ENCODE measurements at places on chromosomes 12 and 14.

DNA sequence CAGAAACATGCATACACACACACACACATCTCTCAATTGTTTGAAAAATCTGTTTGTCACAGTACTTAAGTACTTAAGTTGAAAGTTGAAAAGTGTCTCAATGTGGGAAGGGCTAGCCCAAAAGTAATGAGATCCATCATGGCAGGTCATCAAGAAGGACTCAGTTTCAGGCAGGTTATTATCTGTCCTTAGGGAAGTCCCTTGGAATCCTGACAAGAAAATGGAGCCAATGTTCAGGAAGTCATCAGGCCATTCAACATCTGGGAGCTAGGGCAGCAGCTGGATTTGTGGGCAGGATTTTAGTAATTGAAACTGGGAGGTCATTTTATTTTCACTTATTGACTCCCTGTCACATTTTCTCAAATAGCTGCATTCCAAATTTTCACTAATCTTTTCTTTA, 56.0 kb downstream of the MSRB3 start:
- no peak for DNase-seq

- DNase-seq, result peak; percentile 46
These were observed 971.7 kb downstream of the FSCB start for GRCh38 chr14:43535231-43535838.

- DNase-seq, result no peak
These were observed 177.5 kb upstream of the TMTC1 start for GRCh38 chr12:29961231-29961630.

GRCh38 chr14:81005540-81006228, 50.3 kb downstream of the TSHR start:
- DNase-seq, result no peak

- no peak for DNase-seq
These were observed 56.9 kb downstream of the SCAF11 start for GRCh38 chr12:45933504-45933903.

GRCh38 chr12:99766408-99766807, 118.9 kb downstream of the GARIN6 start:
- DNase-seq, result no peak

DNA sequence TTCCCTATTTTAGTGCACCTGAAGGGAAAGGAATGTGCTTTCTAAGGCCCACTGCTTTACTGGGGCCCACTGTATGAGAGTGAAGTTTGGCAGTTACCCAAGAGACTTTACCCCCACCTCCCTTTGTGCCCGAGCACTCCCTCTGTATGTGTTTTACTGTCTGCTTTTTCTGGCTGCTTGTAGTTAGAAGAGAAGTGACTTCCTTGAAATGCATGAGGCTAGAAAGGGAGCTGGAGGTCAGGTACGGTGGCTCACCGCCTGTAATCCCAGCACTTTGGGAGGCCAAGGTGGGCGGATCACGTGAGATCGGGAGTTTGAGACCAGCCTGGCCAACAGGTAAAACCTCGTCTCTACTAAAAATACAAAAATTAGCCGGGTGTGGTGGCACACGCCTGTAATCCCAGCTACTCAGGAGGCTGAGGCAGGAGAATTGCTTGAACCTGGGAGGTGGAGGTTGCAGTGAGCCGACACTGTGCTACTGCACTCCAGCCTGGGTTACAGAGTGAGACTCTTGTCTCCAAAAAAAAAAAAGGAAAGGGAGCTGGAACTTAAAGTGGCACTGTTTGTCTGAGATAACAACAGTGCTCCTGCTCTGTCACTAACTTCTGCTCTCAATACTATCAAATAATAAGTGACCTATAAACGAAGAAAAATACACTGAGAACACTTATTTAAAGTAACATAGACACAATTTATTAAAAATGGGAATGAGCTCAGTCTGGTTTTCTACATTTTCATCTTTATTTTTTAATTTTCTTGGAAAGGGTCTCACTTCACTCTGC, 5.8 kb downstream of the TRIP11 start:
- DNase-seq, result no peak

DNA sequence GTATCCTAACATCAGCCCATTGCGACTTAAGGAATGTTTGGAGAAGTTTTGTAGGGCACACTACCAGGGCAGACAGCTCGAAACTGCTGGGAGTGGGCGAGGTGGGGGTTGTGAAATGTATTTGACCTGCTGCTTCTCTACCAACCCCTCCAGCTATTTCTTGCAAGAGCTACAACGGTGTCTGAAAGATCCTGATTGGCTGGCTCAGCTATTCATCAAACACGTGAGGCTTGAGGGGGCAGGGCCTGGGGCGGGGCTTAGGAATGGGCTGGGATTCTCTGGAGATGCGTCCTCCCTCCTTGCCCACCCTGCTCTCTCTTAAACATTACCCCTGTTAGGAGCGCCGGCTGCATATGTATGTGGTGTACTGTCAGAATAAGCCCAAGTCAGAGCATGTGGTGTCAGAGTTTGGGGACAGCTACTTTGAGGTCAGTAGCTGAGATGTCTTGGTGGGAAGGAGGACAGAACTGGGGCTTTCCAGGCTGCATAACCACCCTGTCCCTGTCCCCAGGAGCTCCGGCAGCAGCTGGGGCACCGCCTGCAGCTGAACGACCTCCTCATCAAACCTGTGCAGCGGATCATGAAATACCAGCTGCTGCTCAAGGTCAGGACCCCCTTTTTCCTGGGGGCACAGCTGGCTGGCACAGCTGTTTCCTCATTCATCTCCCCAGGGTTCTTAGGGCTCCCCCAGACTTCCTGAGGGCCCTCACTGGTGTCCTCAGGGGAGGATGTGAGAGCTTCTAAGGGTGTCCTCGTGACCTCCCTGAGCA, 3.1 kb downstream of the ARHGEF25 start:
- peak; percentile 88 for DNase-seq

DNA sequence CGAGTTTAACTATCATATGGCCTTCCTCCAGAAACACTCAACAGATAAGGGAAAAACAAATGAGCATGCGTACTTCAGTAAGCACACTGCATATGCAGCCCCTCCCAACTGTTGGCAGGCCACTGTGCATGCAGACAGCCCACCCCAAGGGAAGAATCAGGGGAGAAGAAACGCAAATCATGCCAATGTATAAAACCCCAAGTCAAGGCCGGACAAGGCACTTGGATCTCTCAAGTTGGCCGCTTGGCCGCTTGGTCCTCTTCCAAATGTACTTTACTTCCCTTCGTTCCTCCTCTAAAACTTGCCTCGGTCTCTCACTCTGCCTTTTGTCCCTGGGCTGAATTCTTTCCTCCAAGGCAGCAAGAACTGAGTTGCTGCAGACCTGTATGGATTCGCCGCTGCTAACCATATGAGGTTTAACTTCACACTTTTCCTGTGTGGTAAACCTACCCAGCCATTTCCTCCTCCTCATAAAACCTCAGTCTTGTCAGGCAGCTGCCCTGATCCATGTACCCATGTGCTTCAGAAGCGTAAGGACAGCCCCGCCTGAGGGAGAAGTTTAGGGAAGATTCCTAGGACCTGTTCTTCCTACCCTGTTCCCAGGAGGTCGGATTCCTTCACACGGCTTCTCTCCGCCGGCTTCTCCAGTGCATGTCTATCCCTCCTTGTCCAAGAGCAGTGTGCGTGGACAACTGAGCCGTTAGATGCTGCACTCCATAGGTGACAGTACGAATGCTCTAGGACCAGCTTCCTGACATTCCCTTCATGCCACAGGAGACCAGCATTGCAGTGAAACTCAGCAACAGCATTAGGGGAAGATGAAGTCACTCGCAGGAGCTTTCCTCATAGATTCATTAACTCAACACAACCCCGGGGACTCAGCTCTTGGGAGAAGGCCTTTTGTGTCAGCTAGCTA, 188.0 kb downstream of the MON2 start:
- peak; percentile 59 for DNase-seq

- DNase-seq, result no peak
These were observed 33.9 kb downstream of the PLCZ1 start for GRCh38 chr12:18703911-18704310.

DNA sequence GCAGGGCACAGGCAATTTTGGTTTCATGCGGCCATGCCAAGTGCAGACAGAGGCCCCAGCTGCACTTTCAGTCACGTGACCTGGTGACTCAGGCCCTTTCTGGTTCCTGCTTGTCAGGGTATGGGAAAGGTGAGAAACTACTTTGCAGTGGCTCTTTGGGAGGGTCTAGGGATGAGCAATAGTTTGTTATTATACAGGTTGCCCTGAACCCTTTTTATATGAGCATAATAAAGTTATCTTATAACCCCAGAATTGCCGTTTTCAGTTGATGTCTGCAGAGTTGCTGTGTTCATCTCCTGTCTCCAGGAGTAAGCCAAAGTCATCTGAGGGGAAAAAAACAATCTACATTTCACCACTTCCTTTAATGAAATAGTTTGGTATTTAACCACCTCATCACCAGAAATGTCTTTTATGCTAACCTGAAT, 30.9 kb upstream of the EMP1 start:
- DNase-seq, result no peak

GRCh38 chr14:103392106-103392505, 6.9 kb downstream of the MARK3 start:
- no peak for DNase-seq

- no peak for DNase-seq
These were observed 24.7 kb upstream of the EEA1 start for GRCh38 chr12:92953747-92954146.

DNA sequence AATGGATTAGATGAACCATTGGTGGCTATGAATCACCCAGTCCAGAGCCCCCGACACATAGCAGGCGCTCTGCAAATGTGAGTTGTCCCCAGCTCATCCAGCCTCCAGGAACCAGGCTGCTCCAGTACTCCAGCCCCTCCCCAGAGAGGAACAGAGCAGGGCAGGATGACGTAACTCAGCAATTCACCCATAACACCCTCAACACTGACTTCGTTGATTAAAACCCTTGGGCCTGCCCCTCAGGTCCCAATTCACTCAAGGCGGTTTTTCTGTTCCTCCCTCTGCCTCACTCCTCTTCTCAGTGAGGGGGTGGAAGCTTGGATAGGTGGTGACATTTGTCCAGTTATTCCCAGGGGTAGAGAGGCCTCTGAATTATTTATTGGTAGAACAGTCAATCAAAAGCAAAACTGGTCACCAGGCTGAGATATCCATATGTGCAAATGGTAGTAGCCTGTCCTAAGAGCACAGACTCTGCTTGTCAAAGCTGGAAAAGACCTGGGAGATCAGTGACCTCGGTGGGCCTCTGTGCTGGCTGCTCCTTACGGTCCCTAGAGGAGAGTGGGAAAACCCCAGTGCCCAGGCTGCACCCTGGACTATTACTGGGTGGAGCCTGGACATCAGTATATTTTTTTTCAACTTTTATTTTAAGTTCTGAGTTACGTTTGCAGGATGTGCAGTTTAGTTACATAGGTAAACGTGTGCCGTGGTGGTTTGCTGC, 97.0 kb downstream of the CMKLR1 start:
- DNase-seq, result no peak

DNA sequence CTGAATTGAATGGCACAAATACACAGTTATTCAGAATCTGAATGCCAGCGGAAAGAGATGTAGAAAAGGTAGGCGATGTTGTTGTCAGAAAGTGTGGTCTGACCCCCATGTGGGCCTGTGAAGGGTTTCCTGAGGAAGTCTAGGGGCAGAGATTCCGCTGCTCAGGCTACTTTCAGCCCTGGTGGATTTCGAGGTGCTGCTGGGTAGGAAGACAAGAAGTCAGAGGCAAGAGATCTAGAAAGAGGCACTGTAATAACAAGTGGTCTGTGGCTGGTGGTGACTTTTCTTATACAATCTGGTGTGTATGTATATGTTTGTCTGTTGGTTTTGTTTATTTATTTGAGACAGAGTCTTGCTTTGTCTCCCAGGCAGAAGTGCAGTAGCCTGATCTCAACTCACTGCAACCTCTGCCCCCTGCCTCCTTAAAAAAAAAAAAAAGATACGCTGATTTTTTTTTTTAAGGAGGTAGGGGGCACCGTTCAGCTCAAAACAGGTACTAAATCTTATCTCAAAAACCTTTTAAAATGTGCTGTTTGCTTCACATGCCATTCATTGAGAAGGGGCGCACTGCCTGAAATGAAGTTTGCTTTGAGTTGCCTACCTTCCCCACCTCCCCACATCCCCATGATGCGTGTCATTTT, 27.1 kb upstream of the MANSC4 start:
- no peak for DNase-seq

DNA sequence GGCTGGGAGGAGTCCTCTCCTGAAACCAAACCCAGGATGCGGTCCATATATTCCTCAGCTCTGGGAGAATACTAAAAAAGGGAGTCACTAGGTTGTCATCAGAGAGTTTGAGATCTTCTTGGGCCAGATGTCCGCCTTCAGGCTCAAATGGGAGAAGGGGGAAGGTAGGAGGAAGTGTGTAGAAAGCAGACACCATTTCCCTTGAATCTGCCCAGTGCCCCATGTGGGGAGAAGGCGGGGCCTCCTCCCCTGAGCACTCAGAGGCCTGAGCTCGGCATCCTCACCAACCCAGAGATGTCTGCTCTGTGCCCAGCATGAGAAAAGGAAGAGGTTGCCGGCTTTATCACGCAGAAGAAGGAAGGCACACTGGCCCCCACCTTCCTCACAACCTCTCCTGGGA, 37.3 kb downstream of the LTBP2 start:
- DNase-seq, result no peak

GRCh38 chr14:31244626-31245025, 37.0 kb upstream of the HECTD1 start:
- no peak for DNase-seq

DNA sequence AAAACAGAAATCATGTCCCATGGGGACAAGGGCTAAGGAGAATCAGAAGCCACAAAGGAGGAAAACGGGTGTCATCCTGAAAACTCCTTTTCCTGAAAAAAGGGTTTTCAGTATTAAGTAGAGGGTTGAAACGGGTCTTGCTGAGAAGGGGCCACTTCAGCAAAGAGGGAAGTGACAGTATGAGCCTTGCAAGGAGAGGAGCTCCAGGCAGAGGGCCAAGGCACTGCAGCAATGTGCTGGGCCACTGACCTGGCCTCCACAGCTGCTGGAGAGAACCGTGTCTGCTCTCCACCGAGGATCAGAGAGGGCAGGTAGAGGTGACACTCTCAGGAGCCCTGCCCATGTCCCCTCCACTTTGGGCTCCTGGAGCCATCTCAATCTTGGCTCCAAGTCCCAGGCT, 103.3 kb downstream of the NCOR2 start:
- DNase-seq, result no peak

DNA sequence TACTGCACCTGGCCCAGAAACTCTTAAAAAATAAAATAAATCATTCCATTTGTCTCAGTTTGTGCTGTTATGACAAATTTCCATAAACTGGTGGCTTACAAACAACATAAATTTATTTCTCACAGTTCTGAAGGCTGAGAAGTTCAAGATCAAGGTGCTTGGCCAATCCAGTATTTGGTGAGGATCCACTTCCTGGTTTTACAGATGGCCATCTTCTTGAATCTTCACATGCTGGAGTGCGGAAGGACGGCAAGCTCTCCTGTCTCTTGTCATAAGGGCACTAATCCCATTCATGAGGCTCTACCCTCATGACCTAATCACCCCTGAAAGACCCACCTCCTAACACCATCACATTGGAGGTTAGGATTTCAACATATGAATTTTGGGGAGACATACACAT, 29.9 kb upstream of the MYBPC1 start:
- DNase-seq, result peak; percentile 45

- DNase-seq, result no peak
These were observed 73.8 kb upstream of the DACT1 start for GRCh38 chr14:58563978-58564377.

All from H9 (cell line).